Muscle of arm (tissue), 14 donors: ENCODE measurements at places on chromosomes 13 and 19. TPM values are rescaled to one million over a fixed set of nuclear protein-coding genes. Genes with fewer than 3 reads are reported as not detected.

Gene BEST2
- polyA plus RNA-seq: 0.14 TPM

Gene CLEC17A
- not detected for polyA plus RNA-seq

Gene COLGALT1
- 69.7 TPM for polyA plus RNA-seq

Gene SLAIN1
- polyA plus RNA-seq: 6.8 TPM

Gene KLC3
- 0.24 TPM for polyA plus RNA-seq

Gene LILRB2
- 2.1 TPM for polyA plus RNA-seq

Gene KIR3DL1
- polyA plus RNA-seq: not detected

Gene GIPC1
- polyA plus RNA-seq: 39.3 TPM

Gene FGF22
- not detected for polyA plus RNA-seq

Gene THSD8
- polyA plus RNA-seq: 5.8 TPM

Gene UNC13A
- polyA plus RNA-seq: 0.08 TPM

Gene C19orf81
- 0.90 TPM for polyA plus RNA-seq

Gene PSMD8
- polyA plus RNA-seq: 119 TPM

Gene TNFRSF19
- polyA plus RNA-seq: 22.0 TPM

Gene PPP2R1A
- polyA plus RNA-seq: 284 TPM

Gene ZNF132
- 4.8 TPM for polyA plus RNA-seq

Gene TNFAIP8L1
- polyA plus RNA-seq: 11.4 TPM

Gene B3GLCT
- polyA plus RNA-seq: 30.7 TPM

Gene CD22
- polyA plus RNA-seq: not detected

Gene CD320
- polyA plus RNA-seq: not detected

Gene DNAAF3
- 0.45 TPM for polyA plus RNA-seq

Gene MISP
- polyA plus RNA-seq: not detected

Gene ARHGAP45
- 10.4 TPM for polyA plus RNA-seq

Gene SERP2
- 5.2 TPM for polyA plus RNA-seq

Gene ZNF446
- 6.9 TPM for polyA plus RNA-seq

Gene CPB2
- polyA plus RNA-seq: not detected

Gene EDNRB
- polyA plus RNA-seq: not detected

Gene VSTM2B
- polyA plus RNA-seq: 0.14 TPM

Gene RASA3
- polyA plus RNA-seq: 19.9 TPM

Gene C3
- polyA plus RNA-seq: 2.1 TPM

Gene IL17D
- polyA plus RNA-seq: 29.4 TPM

Gene FGF21
- polyA plus RNA-seq: not detected

Gene KLK2
- not detected for polyA plus RNA-seq

Gene NAT14
- polyA plus RNA-seq: 23.7 TPM

Gene GRIN3B
- 0.05 TPM for polyA plus RNA-seq

Gene CLEC11A
- polyA plus RNA-seq: 21.6 TPM

Gene ADAMTSL5
- 13.5 TPM for polyA plus RNA-seq

Gene LILRA1
- polyA plus RNA-seq: 0.58 TPM

Gene ZNF358
- polyA plus RNA-seq: not detected

Gene PLK5
- polyA plus RNA-seq: not detected

Gene SULT2A1
- polyA plus RNA-seq: not detected
